Stimulated activated CD4-positive, alpha-beta T cell treated with anti-CD3 and anti-CD28 coated beads, Interleukin-12 subunit alpha, Interleukin-12 subunit beta, amount 100 ng/mL, for 24 hours (primary cell): ENCODE measurements at places on chromosomes 6 and 20.

GRCh38 chr20:36367907-36368799 lies 62.0 kb downstream of the DLGAP4 start:
- DNase-seq: no peak

DNA sequence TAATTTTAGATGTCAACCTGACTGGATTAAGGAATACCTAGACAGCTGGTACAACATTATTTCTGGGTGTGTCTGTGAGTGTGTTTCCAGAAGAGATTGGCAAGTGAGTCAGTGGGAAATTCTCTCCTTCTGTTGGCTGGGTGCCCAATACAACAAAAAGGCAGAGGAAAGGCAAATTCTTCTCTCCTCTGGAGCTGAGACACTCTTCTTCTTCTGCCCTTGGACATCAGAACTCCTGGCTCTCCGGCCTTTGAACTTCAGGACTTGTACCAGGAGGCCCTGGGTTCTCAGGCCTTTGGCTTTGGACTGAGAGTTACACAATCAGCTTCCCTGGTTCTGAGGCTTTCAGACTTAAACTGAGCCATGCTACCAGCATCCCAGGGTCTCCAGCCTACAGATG lies 7.8 kb upstream of the BTN3A1 start:
- no peak for DNase-seq

DNA sequence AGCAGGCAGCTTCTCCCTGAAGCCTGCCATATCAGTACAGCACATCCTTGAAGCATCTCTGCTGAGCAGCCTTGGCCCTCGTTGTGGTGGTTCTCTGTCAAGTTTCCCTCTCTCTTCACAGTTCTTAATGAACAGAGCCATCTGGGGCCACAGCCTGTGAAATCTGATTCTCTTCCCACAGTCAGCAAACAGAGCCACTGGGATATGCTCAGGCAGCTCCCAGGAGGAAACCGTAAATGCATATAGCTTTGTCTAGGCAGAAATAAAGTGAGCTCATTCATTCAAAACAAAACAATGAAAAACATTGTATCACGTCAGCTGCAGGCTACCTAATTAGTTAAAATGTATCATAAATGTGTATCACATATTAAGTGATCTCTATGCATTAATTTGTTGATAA lies 80.3 kb downstream of the TBC1D7 start:
- DNase-seq: no peak

DNA sequence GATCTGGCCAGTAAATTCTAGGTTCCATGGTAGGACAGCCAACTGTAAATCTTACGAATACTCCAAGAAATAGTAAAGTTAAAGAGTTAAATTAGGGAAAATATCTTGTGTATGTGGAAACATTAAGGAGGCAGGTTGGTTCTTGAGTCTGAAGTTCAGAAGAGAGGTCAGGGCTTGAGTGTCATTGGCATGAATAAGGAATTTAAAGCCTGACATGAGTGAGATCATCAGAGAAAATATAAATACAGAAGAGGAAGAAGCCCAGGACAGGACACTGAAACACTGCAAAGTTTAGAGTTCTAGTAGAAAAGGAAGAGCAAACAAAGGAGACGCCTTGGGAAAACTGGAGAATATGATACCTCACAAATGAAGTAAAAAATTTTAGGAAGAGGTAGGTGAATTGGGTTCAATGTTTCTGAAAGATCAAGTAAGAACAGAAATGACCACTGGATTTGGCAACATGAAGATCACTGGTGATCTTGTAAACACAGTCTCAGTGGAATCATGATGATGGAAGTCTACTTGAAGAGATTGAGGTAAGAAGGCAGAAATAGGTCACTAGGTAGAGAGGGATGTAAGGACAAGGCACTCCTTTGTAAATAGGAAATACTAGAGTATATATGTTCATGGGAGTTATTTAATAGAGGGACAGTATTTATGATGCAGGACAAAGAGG lies 41.6 kb upstream of the SYNCRIP start:
- DNase-seq: no peak

- no peak for DNase-seq
Observed at GRCh38 chr6:97401533-97401932, 118.5 kb upstream of the MMS22L start.

GRCh38 chr20:25527949-25528348 lies 57.4 kb downstream of the NINL start:
- DNase-seq: no peak

GRCh38 chr20:21513181-21513663 lies 642 bp downstream of the NKX2-2 start:
- DNase-seq: no peak

- DNase-seq: no peak
Observed at GRCh38 chr6:127262896-127263295, 3.8 kb upstream of the RNF146 start.

DNA sequence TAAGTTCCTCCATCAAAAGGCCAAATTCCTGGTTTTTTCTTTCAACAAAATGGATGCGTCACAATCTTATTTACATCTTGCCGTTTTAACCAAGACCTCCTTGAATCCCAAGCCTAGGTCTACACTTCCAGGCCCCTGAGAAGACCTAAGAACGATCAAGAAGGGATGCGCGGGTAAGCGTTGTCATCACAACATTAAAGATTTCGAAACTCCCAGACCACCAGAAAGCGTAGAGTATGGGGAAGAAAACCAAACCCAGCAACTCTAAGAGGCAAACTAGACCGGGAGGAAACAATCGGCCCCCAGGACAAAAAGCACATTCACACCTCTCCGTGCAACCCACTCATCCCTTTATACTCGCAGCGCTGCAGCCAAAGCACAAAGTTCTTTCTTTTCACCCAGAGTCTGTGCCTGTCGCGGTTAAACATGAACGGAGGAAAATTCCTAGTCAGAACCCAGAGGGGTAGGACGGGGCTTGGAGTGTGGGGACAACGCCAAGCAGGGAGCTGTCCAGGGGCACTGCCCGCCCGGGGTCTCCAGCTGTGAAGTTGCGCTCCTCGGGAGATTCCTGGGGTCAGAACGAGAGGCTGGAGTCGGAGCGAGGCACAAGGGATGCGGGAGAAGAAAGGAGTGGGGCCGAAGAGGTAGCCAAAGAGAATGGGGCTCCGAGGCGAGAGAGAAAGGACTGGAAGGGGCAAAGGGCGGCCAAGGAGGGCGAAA lies 725 bp downstream of the OSER1 start:
- no peak for DNase-seq

DNA sequence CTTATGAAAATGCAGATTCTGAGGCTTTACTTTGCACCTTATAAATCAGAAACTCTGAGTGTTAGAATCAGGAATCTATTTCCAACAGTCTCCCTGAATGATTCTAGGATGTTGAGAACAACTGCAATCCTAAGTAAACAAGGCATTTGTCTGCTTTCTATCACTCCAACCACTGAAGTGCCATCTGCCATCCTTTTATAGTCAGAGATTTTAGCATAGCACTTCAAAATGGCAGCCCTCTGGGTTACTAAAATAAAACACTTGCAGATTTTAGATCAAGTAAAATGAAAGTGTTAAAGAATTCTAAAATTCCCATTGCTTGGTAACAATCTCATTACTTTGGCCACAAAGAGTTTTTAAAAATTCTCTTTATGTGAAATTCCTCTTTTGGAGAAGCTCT lies 258.9 kb downstream of the CD109 start:
- no peak for DNase-seq

- DNase-seq: no peak
Observed at GRCh38 chr20:61299618-61300017, 47.6 kb downstream of the CDH4 start.

- DNase-seq: no peak
Observed at GRCh38 chr6:19836799-19837510, at the start of gene ID4. Gene ID4 (plus strand): TSS chr6:19837370. CDS start chr6:19837755, 385 bp downstream.

- DNase-seq: no peak
Observed at GRCh38 chr6:31007694-31008093, 2.6 kb upstream of the MUC22 start.
